ENCODE measurements at places on chromosomes 3 and 15.

- DNase-seq = no peak
These were observed 933 bp upstream of the APEH start for GRCh38 chr3:49673121-49673714.

- no peak for DNase-seq
These were observed 36.1 kb upstream of the MCF2L2 start for GRCh38 chr3:183464480-183464879.

- DNase-seq = no peak
These were observed 4.3 kb downstream of the ZNF592 start for GRCh38 chr15:84752700-84753099.

GRCh38 chr3:33083958-33084357, 13.0 kb downstream of the GLB1 start:
- no peak for DNase-seq

DNA sequence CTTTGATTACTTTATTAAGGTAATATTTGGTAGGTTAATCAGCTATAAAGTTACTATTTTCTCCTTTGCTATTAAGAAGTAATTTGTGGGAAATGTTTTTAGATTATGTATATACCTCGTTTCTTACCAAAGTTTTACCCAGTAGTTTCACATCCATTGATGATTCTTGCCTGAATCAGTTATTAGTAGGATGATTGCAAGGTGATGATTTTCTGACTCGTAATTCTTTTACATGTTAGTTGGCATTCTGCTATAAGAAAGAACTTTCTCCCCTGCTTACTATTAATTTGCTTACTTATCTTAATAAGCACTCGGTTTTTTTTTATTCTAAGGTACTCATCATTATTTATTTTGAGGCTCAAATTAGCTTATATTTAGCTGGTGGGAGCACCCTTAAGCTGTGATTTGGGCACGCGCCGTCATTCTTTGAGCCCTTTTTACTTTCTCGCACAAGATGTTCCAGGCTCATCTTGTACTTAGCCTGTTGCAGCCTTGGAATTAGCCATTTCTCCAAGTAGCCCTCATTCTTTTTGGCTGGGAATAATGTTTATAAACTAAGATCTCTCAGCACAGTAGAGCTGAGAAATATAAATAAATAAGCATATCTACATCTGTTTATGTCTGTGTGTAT, 15.3 kb downstream of the USP3 start:
- no peak for DNase-seq

- DNase-seq = peak; percentile 13
These were observed 769.4 kb upstream of the GOLIM4 start for GRCh38 chr3:168865022-168865551.

- no peak for DNase-seq
These were observed 242.3 kb upstream of the ROBO1 start for GRCh38 chr3:80010021-80010571.

DNA sequence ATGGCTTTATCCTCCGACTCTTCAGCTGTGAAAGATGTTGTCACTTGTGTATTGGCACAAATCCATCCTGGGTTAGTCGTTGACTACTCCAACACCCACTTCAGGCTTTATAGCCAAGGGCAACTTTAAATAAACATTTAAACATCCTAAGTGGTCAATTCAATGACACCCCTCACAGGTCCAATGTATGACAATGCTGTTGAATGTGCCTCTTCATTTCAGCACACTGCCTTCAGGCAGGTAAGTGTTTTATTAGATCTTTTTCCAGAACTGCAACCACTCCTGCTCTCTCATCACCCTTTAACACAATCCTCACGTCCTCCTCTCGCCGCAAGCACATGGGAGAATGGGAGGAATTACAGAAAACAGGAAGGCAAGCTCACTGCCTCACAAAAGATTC, 30.3 kb downstream of the IL12A start:
- DNase-seq = no peak

Measured in NT2/D1 (cell line).